ENCODE measurements at places on chromosomes 13 and 19. TPM values are rescaled to one million over a fixed set of nuclear protein-coding genes. Genes with fewer than 3 reads are reported as not detected.
A peak's percentile ranks its signal among the peaks of the same experiment; 100 is the strongest.

TMEM238 gene
- total RNA-seq, result 0.35 TPM

- peak; percentile 71 for DNase-seq
Observed at GRCh38 chr19:55353803-55354697, 469 bp downstream of the COX6B2 start.

DNA sequence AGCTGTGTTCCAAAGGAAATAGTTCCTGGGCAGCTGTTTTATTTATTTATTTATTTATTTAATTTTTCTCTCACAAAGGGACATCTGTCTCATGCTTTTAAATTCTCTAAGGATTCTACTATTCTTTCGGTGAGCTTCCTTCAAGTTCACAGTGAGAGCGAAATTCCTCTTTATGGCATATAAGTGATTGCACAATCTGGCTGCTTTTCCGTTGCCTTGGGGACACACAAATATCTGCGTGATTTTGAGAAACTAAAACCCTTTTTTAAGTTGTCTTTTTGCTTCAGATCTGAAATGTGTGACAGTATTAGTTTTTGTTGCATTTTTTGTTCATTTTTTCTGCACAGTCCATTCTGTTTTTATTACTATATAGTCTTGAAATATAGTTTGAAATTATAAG, 19.2 kb downstream of the ZNF486 start:
- no peak for DNase-seq

GRCh38 chr13:71831716-71832115, 35.3 kb downstream of the DACH1 start:
- DNase-seq, result no peak

- no peak for DNase-seq
Observed at GRCh38 chr13:75393839-75394520, 88.0 kb downstream of the TBC1D4 start.

ZNF836 gene
- 7.2 TPM for total RNA-seq

- no peak for DNase-seq
Observed at GRCh38 chr13:37621811-37622361, 23.3 kb upstream of the POSTN start.

DNA sequence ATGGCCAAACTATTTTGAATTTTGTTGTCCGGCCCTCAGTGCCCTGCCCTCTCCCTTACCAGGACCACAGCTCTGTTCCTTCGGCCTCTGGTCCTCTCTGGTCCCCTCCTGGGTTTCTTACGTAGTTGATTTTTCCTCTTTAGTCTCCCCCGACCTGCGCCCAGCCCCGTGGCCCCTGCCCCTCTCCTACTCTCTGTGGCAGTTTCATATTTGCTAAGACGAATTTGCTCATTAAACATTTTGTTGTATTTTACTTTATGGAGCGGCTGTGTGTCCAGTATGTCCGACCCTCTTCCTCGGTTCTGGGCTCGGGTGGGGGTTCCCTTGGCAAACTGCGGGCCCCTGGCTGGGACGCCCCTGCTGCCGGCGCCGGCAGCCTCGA, 576 bp upstream of the EPN1 start:
- no peak for DNase-seq

DNA sequence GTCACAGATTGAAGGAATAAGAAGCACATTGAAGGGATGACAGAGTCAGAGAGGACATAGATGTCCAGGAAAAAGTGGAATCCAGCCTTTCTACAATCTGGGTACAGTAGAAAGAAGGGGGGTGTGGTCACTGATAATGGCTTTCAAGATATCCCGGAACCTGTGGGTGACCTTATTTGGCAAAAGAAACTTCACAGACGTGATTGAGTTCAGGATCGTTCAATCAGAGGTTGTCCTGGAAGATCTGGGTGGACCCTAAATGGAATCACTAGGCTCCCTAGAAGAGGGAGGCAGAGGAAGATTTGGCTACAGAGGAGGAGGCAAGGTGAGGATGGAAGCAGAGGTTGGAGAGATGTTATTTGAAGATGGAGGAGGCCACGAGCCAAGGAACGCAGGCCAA, 13.0 kb upstream of the SYCN start:
- DNase-seq, result no peak

GRCh38 chr19:46660551-46661019, 397 bp downstream of the DACT3 start:
- no peak for DNase-seq

DNA sequence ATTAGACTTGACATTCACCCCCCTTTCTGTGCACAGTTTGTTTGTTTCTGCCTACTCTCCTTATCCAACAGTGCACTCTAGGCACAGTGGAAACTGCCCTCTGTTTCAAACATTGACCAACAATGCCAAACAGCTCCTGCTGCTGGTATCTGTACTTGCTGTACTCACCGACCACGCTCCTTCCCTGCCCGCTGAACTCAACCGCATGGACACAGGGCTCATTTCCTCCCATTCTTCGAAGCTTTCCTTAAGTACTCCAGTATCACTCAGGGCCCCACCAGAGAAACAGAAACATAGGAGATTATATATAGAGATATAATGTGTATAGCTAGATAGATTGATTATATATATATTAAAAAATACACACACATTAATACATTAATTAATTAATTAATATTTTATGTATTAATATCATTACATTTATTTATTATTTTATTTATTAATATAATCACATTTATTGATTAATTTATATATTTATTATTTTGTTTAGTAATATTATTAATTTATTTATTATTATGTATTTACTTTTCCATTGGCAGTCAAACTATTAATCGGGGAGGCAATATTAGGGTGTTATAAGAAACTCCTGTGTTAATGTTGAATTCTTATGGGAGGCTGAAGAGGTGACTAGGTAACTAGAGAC, 1528.2 kb downstream of the EFNB2 start:
- peak; percentile 85 for DNase-seq

DNA sequence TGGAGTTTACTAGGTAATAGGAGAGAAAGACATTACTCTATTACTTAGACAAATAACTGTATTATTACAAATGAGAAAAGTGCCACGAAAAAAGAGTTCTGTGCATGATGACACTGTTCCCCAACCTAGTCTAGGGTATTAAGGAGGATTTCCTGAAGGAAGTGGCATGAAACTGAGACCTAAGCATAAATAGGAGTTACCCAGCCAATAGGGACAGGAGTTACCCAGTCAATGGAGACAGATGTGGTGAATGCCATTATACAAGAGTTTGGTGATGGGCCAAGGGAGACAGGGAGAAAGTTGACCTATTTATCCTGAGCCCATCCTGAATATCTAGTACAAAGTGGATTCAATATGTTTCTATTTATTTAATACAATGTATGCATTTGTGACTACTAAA, 65.4 kb downstream of the KL start:
- no peak for DNase-seq

PBX4 gene
- total RNA-seq, result not detected

GRCh38 chr13:112880976-112881540, 88.0 kb upstream of the MCF2L start:
- no peak for DNase-seq

GRCh38 chr19:50551034-50551714, 17.1 kb downstream of the LRRC4B start:
- no peak for DNase-seq

CABP5 gene
- total RNA-seq, result not detected

DNA sequence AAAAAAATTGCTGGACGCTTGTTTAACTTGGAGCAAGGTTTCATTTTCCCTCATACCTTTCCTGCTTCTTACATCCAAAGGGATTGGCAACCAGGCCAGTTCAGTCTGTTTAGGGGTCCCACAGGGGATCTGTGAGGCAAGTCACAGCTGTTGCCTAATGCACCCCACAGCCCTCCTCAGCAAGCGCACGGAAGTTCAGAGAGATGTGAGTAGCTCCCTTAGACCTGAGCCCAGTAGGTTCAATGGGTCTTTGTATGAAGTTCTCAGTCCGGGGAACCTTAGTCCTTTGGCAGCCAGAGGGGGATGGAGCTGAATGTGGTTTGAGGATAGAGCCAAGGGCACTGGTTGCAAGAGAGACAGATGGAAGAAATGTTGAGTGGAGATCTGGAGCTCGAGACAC, 13.0 kb downstream of the SAMD4B start:
- DNase-seq, result no peak

GRCh38 chr13:94408314-94409036, 71.0 kb downstream of the DCT start:
- DNase-seq, result no peak

DNA sequence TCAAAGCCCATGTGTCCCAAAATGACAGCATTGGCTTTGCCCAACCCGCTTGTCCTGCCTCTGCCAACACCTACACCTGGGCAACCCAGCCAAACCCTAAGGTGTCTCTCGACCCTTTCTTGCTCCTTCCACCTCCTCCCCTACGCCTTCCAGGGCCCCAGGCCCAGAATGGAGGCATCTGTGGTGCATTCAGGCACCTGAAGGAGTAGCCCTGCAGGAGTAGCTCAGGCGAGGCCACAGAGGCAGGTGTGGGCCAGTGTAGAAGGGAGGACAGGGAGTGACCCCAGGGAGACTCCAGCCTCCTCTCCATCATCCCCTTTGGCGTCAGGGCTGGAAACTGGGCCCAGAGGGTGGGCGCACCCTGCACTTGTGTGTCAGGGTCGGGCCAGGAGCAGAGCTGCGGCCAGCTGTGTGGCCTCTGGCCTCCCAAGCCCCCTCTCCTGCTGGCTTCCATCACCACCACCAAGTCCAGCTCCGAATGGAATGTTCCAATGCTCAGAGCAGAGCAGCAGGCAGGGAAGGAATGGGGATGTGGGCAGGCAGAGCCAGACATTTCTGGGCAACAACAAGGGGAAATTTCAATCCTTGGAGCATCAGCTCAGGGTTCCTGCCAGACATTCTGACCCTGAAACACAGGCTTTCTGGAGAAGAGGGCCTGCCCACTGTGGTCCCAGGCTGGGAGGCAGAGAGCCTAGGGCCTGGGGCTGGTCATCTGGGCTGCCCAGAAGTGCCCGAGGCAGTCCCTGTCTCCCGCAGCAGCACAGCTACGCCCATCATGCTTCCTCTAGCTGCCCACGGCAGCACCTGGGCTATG, 16.4 kb downstream of the PLEKHF1 start:
- no peak for DNase-seq

PRODH2 gene
- total RNA-seq, result not detected

- no peak for DNase-seq
Observed at GRCh38 chr19:56974556-56975207, 134.2 kb upstream of the PEG3 start.

DNA sequence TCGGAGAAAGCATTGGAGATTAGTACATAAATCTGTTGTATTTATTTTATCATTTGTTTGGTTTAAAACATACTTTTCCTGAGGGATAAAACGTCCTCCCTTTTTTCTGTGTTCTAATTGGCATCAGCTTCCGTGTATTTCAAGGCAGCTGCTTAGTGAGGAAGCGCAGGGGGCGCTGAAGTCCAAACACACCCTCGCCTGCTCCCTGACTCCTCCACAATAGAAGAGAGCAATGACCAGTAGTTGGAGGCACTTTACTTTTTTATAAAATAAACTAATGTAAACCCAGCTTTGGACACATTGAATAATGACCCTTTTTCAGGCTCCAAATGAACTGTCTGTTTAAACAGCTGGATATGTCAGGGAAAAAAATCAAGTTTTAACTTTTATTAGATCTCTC, 79.9 kb downstream of the RNASEH2B start:
- peak; percentile 30 for DNase-seq

SIPA1L3 gene
- total RNA-seq, result 47.2 TPM

CGB8 gene
- not detected for total RNA-seq

DNA sequence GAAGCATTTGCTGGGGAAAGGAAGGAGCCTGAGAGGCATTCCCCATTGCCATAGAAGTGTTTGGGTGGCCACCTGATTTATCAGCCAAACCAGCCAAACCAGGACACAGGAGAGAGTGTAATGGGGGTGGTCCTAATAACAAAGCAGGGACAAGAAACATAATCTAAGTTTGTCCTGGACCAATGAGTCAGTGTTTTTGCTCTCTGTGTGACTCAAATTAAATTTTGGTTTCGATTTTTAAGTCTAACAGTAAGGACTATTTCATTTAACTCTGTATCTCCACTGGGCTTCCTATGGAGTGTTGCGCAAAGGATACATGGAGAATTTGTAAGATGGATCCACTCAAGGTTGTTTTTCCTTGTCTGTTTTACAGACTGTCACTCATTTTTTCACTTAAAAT, 19.5 kb upstream of the TRPC4 start:
- no peak for DNase-seq

DNA sequence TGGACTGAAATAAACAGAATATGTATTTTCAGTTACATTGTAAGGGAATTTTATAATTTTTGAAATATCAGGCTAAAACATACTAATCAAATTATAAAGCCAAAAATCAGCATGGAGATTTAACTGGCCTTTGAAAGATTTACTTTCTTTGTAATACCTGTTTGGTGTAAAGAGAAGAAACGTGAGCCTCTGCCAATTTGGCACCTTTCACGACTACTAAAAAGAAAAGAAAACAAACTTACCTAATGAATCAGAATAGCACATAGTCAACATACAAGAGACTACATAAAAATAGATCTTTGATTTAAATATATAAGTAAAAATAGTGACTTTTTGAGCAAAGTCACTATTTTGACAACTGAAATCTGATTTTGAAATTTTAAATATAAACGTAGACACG, 87.4 kb downstream of the RBM26 start:
- no peak for DNase-seq

GSX1 gene
- total RNA-seq, result not detected

GRCh38 chr13:26058704-26059103, 6.9 kb upstream of the SHISA2 start:
- DNase-seq, result no peak

- no peak for DNase-seq
Observed at GRCh38 chr13:22903925-22904324, 276.9 kb upstream of the SGCG start.

DNA sequence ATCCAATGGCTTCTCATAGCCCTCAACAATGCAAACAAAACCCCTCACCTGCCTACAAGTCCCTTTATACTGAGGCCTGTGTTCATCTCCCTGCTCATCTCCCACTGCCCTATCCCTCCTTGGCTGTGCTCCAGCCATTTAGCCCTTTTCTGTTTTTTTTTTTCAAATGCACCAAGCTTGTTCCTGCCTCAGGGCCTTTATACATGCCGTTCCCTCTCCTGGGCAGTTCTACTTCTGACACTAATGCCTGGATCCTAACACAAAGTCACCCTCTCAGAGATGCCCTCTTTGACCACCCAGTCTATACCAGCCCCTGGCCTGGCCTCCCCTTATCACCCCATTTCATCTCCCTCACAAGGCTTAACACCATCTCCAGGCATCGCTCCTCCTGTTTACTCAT, 26.9 kb downstream of the ZNF574 start:
- DNase-seq, result no peak

DNA sequence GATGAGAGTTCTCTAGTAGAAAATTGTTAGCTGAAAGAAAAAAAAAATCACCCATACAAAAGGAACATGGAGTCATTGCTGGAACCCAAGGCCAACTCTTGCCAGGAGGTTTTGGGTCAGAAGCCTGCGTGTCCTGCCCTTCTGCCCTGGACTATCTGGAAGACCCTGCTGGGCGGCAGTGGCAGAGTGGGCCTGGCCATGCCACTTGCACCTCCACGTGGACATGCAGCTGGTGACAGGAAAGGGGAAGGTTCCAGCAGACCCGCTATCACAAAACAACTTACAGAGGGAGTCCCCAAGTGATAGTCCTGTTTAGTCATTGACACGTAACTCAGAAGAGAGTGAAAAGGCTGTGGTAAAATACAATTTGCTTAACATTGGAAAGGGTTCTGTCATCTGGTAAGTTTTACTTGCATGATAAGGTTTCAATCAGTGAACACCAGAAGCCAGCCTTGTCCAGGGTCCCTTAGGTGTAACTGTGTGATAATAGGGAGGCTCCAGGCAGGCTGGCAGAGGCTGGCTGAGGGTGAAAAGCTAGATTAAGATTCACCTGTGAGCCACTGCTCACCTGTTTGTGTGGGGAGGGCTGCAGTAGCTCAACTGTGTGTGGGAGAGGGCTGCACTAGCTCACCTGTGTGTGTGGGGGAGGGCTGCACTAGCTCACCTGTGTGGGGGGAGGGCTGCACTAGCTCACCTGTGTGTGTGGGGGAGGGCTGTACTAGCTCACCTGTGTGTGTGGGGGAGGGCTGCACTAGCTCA, 47.8 kb downstream of the COL4A2 start:
- no peak for DNase-seq
